Pancreas (tissue), 10 donors: ENCODE measurements at places on chromosomes 12 and 14. TPM values are rescaled to one million over a fixed set of nuclear protein-coding genes. Genes with fewer than 3 reads are reported as not detected.

The MYF5 gene
- not detected for polyA plus RNA-seq

- DNase-seq, result no peak
- no peaks in the 10 kb centered on the region for H3K4me1 ChIP-seq
- no peak overlapping the region for H3K27ac ChIP-seq
- H3K27me3 ChIP-seq, result no peaks in the 10 kb centered on the region
- H3K4me3 ChIP-seq, result no peak overlapping the region
- H3K36me3 ChIP-seq, result no peaks in the 10 kb centered on the region
These were observed 25.4 kb upstream of the CPM start for GRCh38 chr12:68958322-68958721.

- H3K36me3 ChIP-seq, result peaks cover 33% of the 10 kb centered on the region
- no peak overlapping the region for H3K4me3 ChIP-seq
- DNase-seq, result no peak
- H3K4me1 ChIP-seq, result peaks cover 6% of the 10 kb centered on the region
- no peaks in the 10 kb centered on the region for H3K27me3 ChIP-seq
- H3K27ac ChIP-seq, result no peak overlapping the region
These were observed 807 bp upstream of the ZCCHC8 start for GRCh38 chr12:122501489-122501989.

GRCh38 chr12:60926256-60926655 is 1330.4 kb downstream of the SLC16A7 start:
- no peaks in the 10 kb centered on the region for H3K4me1 ChIP-seq
- H3K4me3 ChIP-seq, result no peak overlapping the region
- H3K27ac ChIP-seq, result no peak overlapping the region
- H3K36me3 ChIP-seq, result no peaks in the 10 kb centered on the region
- no peak for DNase-seq
- no peaks in the 10 kb centered on the region for H3K27me3 ChIP-seq
